Mammary epithelial cell (primary cell): ENCODE measurements at places on chromosomes 2 and 18. TPM values are rescaled to one million over a fixed set of nuclear protein-coding genes. Genes with fewer than 3 reads are reported as not detected.

The IHH gene
- not detected in 2 replicates for total RNA-seq

The ASB18 gene
- not detected in 2 replicates for total RNA-seq

The LRP1B gene
- 5.0 TPM for total RNA-seq

The AOX1 gene
- 75.3 TPM for total RNA-seq

The VAMP8 gene
- total RNA-seq: 94.0 TPM

The SERPINB5 gene
- total RNA-seq: 387 and 490 TPM in 2 replicates

The TAF1B gene
- total RNA-seq: 13.5 TPM

The EML4 gene
- 32.2 TPM for total RNA-seq

The TGFA gene
- total RNA-seq: 97.7 and 126 TPM in 2 replicates

The STAM2 gene
- total RNA-seq: 27.3 TPM

The SLC66A2 gene
- total RNA-seq: 30.0 and 40.0 TPM in 2 replicates

The CCDC74B gene
- total RNA-seq: 1.5 and 1.8 TPM in 2 replicates

The ZNF396 gene
- 0.50 TPM for total RNA-seq

The BUB1 gene
- 2.7 TPM for total RNA-seq

The RTP5 gene
- total RNA-seq: not detected

The CCDC93 gene
- total RNA-seq: 24.3 and 30.8 TPM in 2 replicates

The TMEM17 gene
- 3.1 and 3.9 TPM in 2 replicates for total RNA-seq

The SCYGR4 gene
- not detected for total RNA-seq

The GMCL1 gene
- 10.7 and 10.8 TPM in 2 replicates for total RNA-seq

The UGT1A10 gene
- total RNA-seq: not detected

The ABCG5 gene
- total RNA-seq: not detected

The RAB6D gene
- total RNA-seq: not detected in 2 replicates

The LIPT1 gene
- 3.7 TPM for total RNA-seq

The SLC25A52 gene
- 0.17 TPM for total RNA-seq

The CHAC2 gene
- 9.0 and 11.2 TPM in 2 replicates for total RNA-seq

The LOXL3 gene
- 0.83 TPM for total RNA-seq

The SCRN3 gene
- 23.3 TPM for total RNA-seq
